Coronary artery (tissue), 2 donors: ENCODE measurements at places on chromosomes 12 and 14.

- no peak for DNase-seq
Measured at GRCh38 chr12:111207761-111208160, 161.1 kb downstream of the PHETA1 start.

- no peak for DNase-seq
Measured at GRCh38 chr14:42869681-42870080, 1263.0 kb downstream of the LRFN5 start.

DNA sequence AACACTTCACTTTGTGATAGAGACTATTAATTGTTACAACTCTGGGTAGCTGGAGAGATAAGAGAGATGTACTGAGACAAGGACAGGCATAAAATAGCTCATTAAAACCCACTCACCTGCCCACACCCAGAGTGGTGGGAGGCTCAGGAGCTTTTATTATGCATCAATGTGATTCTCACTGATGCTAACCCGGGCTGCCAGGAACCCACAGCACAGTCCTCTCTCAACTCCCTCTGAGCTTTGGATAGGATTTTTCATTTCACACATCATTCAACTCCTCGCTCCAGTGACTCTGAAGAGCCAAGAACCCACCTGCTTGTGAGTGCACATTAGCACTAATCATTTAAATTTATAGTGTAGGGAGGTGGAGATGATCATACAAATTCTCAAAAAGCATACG, 827.9 kb downstream of the FLRT2 start:
- DNase-seq = no peak

DNA sequence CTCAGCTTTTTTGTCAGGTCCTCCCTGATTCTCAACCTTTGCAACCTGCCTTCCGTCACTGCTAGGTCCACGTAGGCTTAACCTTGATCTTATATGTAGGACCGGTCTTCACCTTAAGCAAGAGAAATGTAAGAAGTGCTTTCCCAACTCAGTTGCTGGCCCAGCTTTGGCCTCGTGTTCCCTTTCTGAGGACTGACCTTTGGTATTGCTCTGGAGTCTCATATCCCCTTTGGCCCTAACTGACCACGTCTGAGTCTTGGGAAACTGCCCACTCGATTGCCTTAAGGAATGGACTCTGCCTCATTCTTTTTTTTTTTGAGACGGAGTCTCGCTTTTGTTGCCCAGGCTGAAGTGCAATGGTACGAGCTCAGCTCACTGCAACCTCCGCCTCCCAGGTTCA, 8.0 kb downstream of the ACOT6 start:
- DNase-seq = no peak

DNA sequence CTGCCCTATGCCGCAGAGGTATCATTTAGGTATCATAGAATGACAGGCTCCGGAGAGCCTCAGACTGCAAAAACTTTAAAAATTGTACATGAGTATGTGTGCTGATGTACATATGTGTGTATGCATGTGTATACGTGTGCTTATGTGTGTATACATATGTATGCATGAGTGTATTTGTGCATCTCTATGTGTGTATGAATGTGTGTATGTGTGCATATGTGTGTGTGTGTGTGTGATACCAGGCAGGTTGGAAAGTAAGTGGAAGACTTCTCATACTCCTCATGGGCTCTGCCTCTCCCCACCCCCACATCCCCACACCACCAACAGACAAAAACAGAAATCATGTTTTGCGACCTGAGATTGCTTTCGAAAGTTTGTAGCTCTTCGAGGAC, 621 bp upstream of the TMEM117 start:
- no peak for DNase-seq

GRCh38 chr14:95215094-95215725, 57.9 kb upstream of the DICER1 start:
- DNase-seq = no peak

- no peak for DNase-seq
Measured at GRCh38 chr14:56087671-56088471, 30.3 kb upstream of the PELI2 start.

DNA sequence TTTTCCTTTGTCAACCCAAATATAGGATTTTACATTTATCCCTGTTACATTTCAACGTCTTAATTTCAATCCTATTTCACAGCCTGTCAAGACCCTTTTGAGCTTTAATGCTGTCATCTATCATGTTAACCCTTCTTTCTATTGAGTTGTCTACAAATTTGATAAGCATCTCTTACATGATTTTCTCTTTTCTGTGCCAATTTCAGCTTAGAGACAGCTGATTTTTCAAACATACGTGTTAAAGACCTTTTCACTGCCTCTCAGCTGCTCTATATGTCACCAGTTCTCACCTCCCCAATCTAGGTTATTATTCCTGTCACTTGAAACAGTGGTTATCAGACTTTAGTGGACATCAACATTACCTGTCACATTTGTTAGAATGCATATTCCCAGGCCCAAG, 181.3 kb downstream of the GXYLT1 start:
- DNase-seq = no peak

DNA sequence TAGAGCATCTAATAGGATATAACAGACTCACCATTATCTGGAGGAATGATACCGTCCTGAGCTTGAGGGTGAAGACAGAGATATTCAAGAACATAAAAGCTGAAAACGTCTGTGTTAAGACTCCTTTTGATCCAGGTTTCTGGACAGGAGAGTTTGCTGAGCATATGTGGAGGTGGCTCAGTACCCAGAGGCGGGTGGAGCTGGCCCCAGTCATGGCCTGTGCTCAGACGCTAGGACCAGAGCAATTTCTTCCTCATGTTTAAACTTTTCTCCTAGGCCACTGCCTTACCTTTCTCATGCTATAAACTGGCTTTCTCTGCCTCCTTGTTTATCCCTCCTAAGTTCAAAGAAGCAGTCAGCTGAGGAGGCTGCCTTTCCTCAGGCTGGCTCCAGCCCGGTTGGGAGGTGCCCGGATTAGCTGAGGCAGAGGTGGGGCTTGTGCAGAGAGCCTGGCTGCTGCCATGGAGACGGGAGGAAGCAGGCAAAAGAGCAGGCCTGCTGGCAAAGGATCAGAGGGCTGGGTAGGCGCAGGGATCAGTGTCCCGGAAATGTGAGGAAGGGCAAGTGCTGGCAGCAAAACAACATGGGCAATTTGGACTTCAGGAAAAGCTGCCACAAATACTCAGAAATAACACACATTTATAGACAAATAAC, 13.7 kb downstream of the COA8 start:
- peak; percentile 94 for DNase-seq

DNA sequence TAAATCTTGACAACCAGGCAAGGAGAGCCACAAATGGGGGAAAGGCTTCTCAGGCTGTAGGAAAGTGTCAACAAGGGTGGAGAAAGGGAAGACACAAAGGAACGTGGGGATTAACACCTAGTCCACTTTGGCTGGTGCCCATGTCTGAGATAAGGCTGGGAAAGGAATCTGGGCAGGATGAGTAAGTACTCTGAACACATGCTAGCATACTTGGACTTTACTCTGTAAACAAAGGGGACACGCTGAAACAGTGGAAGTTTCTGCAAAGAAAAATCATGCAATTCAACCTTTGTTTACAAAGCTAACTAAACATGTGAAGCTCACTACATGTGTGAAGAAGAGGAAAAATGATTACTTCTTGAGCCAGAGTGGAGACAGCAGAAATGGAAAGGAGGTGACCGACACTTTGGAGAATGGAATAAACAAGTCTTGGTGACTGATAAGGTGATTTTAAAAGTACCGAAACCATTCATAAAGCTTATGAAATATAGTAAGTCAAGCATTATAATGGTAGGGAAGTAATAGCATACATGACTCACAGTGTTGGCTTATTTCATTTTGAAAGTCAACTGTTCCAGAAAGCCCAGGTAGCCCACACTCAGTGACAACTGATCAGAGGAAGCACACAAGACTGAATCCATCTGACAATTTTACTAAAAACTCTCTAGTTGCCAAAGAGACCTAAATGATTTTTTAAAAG, 13.2 kb downstream of the CPNE8 start:
- DNase-seq = no peak

DNA sequence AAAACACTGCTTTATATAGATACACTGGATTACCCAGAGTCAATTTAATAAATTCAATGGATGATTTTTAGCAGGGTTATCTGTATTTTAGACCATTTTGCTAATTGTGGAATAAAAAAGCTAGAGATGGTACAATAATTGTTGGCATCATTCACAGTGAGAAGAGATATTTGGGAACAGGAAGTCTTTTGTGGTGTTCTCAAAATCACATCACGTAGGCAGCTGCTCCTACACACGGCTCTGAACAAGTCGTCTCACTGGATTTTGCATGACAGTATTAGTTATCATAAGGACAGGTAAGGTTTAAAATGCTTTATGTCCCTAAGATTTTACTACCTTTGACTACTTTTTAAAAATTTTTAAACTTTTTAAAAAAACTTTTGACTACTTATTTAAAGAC, 52.0 kb downstream of the PAPLN start:
- DNase-seq = no peak

DNA sequence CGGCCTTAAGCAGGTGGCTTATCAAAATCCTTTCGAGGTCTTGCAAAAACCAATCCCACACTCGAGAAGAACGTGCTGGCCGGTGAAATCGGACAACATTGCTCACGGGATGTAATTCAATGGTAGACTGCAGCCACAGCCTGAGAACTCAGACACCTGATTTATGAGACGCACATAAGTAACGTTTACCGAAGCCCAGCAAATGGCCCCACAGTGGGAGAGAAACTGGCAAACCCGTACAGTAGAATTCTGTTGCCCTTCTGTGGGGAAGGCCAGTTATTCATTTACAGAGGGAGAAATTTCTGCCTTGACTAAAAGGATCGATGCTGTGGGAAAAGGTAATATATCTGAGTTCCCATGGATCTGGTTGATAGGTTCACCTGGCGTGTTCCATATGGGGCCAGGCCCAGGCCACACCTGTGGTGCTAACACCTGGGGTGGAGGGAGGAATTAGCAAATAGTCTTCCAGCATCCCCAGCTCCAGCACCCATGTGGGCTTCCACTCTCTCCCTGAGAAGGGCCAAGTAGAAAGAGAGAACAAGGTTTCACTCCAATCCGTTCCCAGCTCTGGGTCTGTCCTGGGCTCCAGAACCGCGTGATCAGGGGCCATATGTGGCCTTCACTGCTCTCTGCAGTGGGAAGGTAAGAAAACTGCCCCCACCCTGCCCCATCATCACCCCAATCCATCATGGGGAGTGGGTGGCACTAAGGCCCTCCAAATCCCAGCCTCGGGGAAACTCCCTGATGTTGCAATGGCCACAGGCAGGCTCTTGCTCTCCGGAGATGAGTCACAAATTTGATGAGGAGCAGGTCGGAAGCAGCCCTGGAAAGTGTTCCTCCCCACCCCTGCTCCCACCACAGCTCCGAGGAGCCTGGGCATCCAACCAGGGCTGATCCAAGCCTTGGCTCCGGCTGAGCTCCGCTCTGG, 12.7 kb downstream of the BDKRB1 start:
- no peak for DNase-seq

DNA sequence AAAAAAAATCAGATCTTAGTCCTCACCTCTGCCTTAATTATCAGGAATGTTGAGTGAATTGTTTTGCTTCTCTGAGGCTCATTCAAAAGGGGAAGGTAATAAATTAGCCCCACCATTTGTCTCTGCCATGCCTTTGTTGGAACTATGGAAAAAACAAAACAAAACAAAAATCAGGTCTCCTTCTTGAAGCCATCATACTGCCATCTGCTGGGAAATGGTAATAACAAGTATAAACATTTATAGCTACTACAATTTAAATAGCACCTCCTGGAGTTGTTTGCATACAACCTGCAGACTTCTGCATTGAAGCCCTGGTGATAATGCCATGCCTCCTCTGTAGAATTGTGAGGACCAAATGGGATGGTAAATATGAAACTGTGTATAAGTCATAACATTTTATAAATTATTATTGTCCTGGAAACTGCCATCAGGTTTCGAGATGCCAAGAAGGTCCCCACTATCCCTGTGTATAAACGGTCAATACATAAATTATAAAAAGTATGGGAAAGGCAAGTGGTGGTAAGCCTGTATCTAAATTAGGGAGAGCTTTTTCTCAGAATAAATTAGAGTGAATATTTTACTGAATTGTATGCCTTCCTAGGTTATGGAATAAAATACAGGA, 87.2 kb upstream of the FGD4 start:
- no peak for DNase-seq

DNA sequence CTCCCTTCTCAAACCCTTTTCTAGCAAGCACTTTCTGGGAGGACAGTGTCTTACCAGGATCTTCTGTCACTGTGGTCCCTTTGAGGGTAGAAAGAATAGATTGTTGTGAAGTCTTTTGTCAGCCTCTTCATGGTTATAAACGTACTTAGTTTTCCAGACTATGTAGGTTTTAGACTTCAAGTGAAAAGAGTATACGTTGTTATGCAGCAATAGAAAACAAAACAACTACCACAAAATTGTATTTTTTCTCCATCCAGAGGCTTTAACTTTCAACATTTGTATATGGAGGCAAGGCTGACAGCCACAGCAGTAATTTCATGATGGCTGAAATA, 23.7 kb downstream of the PRKCH start:
- DNase-seq = no peak

DNA sequence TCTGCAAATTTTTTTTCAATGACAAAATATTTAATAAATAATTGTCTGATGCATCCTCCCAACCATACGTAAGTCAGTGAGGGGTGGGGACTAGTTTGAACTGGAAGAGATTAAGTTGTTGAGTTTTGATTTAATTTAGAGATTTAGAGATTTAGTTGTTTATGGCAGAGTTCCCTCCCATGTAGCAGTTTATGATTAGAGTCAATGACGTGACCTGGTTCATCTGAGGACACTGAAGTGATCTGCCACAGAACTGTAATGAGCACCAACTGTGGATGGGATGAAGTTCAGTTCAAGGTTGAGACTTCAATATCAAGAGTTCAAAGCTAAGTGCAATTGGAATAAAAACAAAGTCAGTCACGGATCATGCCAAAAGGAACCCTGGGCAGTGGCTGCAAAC, 609.3 kb downstream of the NOVA1 start:
- DNase-seq = no peak

GRCh38 chr12:121089031-121089812, 43.5 kb upstream of the P2RX7 start:
- no peak for DNase-seq

DNA sequence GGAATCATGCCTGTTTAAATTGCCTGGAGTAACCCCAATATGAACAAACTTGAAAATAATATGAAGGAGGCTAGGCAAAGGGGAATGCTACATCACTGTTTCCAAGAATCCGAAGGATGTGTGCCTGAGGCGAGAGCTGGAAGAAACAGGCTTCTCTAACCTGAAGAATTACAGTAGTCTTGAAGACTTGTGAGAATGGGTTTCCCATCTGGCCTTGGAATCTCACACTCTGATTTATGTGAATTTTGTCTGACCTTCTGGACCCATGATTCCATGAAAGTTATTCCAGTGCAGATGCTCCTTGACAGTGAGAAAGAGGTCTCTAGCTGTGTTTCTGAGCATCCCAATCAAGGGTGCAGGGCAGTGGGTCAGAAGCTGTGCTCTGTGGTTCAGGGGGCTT, 122.1 kb upstream of the PARP11 start:
- DNase-seq = no peak

GRCh38 chr12:95066091-95066855, 7.1 kb downstream of the NR2C1 start:
- DNase-seq = no peak

GRCh38 chr14:96362071-96362964, 823 bp downstream of the ATG2B start:
- peak; percentile 78 for DNase-seq

GRCh38 chr12:91261820-91262676, 79.4 kb upstream of the DCN start:
- DNase-seq = no peak
